Central memory CD8-positive, alpha-beta T cell (primary cell): ENCODE measurements at places on chromosomes 13 and 19.

DNA sequence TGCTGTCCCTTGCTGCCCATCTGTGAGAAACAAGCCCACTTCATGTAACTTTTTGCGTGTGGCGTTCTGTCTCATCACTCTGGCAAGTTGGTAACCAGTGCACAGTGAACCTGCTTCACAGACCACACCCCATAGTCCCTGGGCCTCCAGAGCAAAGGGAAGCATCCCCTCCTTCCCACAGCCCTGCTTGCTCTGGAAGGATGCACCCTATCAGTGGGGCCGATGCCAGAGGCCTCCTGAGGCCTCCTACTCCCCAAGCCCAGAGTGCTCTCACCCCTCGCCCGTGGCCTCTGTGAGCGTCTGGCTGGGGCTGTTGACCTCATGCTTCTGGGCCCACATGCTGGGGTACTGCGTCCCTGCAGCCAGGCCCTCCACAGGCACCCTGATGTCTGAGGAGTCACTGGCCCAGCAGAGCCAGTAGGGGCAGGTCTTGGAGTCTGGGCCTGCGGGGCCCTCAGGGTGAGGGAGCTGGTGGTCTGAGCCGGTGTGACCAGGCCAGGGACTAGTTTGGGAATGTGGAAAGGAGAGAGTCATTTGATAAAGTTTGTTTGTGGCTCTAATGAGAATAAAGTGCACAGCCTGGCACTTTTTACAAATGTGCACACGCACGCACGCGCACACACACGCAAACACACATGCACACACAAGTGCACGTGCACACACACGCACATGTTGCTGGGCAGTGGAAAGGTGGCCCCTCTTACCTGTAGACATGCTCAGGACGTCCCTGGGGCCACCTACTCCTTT is 5.1 kb downstream of the TMEM86B start:
- no peak for DNase-seq

DNA sequence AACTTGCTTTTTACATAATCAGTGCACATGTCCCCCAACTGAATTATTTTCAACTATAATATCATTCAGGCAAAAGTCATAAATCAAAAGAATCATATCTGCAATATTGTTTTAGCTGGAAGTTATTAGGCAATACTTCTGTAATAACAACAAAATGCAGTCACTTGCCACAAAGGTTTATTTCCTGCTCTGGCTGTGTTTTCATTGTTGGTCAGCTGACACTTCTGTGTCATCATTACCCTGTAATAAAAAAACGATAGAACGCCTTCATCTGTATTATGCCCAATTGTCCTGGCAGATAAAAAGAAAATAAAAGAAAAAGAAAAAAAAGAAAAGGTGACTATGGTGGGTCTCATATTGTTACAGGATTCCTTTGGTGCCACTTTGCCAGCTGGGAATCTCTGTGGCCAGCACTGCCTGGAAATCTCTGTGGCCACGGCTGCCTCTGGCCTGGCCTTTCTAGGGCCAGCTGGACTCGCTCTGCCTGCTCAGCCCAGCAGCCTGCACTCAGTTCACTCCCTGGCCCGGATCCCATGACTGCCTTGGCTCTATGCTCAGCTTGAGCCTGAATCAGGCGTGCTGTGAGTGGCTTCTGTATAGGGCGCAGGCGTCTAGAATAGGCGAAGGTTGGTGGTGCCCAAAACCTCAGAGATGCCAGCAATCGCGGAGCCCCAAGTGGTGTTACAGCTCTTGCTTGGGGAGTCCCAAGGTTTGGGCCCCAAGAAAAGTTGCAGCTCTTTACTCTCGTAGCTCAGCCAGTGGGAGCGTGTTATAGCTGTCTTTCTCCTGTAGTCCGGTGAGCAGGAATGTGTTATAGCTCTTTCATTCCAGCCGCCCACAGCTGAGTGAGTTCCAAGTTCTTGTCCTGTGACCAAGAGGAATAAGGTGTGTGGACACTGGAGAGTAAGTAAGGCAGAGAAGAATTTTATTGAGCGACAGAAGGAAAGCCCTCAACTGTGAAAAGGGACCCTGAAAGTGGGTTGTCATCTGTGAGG is 1227.1 kb downstream of the SLITRK1 start:
- no peak for DNase-seq

DNA sequence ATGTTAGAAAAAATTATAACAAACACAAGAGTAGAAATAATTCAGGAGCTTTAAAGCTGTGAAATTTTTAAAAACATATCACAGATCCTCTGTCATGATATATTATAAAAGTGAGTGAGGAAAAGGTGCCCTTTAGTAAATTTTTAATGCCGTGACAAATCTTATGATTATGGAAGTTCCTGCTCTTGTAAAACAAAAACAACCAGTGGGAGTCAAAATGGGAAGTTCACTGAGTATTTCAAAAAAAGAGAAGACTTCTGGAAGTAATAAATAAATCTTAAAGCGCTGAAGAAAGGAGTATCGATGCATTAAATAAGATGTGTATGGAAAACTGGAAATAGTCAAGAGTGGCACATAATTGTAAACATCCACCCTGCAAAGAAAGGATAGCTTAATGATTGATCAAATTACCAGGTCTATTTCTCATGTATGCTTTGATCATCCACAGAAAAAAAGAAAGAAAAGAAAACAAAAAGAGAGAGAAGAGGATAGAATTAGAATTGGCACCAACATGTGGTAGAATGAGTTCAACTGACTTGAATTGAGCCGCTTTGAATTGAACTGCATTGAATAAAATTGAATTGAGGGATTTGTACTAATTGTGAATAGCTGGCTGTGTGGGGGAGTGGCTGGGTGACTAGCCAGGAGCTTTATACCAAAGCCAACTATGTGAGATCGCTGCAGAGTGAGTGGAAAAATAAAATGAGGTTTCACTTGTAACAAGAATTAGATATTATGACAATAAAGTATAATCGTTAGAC is 647.6 kb upstream of the SPRY2 start:
- no peak for DNase-seq

GRCh38 chr13:21071924-21072323 is 10.5 kb upstream of the LATS2 start:
- DNase-seq, result no peak

- DNase-seq, result no peak
Observed at GRCh38 chr13:60944016-60944415, 471.6 kb downstream of the PCDH20 start.

- no peak for DNase-seq
Observed at GRCh38 chr19:38837656-38838121, 6.1 kb upstream of the ECH1 start.

- no peak for DNase-seq
Observed at GRCh38 chr13:28421676-28422410, 73.1 kb downstream of the FLT1 start.

DNA sequence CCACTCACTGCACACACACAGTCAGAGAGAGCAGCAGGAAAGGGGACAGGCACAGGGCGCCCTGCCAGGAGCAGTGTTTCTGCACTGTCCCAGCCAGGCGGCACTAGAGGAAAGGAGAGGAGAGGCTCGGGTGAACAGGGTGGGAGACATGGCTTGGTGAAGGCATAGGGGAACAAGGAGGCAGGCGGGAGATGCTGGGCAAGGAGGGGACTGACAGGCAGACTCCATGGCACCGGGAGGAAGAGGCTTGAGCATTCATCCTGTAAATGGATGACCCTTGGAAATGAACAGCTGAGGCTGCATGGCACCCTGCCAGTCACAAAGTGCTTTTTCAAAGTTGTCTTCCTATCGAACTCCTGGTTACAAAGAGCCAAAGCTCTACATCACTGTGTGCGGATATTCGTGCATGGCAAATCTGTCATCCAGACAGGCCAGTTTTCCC is 22.4 kb downstream of the MED26 start:
- DNase-seq, result no peak
